ENCODE measurements at places on chromosomes 11 and 22.

GRCh38 chr22:49333206-49333605 is 494.5 kb downstream of the BRD1 start:
- DNase-seq, result no peak

DNA sequence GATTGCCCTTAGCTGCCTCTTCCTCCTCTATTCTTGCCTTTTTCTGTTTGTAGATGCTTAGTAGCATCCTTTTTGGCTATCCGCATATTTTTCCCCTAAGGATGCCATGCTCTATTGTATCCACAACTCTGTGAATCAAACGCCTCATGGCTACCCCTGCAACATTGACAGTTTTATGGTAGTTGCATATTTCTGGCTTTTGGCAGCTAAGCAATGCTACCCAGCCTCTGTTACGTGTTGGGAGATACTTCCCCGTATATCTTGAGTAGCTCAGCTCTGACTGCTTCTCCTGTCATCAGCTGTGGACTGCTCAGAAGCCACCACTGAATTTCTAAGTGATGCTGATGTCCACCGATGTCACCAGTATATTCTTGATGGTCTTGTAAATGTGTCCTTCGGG is 15.1 kb upstream of the SLC3A2 start:
- DNase-seq, result no peak

GRCh38 chr22:46240073-46240472 is 10.0 kb downstream of the CDPF1 start:
- DNase-seq, result no peak

DNA sequence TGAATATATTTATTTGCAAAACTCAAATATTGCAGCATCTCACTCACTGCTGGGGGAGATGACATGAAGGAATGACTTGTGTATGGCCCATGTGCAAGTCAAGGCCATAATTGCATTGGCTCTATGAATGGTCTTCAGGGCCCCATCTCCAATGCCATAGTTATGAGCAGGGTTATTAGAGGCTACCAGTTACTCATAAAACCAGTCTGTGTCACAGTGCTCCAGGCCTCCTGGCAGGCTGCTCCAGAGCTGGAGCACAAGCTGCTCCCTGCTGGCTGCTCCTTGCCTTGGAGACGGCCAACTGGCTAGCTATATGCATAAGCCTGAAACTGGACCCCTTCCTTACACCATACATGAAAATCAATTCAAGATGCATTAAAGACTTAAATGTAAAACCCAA is 145.7 kb downstream of the TRPC6 start:
- no peak for DNase-seq

GRCh38 chr11:20015101-20015500 is 145.2 kb downstream of the DBX1 start:
- DNase-seq, result no peak

- DNase-seq, result peak; percentile 54
Measured at GRCh38 chr22:36775586-36775963, 344 bp downstream of the IFT27 start.

DNA sequence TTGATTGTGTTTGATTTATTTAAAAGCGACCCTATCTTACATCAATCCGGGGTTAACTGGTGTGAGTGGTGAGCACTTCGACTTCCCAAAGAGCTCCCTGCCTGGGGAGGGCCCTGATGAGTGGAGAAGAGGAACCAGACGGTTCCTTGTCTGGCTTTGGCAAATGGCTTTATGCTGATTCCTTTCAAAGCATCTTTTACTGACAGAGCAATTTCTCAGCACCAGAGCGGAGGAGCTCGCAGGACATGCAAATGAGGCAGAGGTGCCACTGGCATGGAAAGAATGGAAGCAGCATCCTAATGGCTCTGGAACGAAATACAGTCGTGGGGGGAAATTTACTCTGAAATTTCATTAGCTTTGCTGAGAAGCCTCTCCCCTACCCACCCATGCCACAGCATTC is 410.9 kb upstream of the B3GAT1 start:
- no peak for DNase-seq

DNA sequence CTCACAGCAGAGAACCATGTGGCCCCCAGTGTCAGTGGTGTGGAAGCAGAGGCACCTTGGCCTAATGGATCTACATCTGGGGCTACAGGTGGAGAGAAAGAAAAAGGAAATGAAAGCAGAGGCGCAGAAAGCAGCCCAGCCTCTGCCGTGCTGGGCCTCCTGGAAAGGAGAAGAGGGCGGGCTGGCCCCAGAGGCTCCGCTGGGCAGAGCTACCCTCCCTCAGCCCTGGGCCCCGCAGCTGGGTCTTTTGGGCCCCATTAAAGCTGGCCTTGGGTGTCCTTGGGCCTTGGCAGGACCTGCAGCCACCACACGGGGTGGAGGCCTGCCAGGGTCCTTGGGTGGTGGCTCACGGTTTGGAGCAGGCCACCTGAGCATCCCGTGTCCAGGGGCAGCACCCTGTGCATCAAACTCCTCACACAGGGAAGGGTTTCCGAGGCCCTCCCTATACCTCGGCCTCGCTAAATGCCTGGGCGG is 31.6 kb upstream of the GAL start:
- no peak for DNase-seq

DNA sequence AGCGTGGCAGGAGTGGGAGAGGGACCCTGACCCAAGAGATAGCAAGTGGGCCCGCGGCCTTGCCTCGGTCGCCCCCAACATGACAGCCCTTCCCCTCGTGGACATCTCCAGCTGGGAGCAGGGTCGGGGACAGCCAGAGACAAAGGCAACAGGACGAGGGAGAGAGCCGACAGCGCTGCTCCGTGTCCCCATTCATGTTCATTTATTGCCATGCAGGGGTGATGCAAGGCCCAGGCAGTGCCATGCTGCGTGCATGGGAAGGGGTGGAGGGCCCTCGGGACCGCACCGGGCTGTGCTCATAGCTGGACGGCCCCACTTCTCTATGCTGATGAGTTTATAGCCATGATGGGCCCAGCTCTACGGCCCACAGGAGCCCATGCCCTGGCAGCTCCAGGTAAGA is 12.7 kb downstream of the MRPL23 start:
- DNase-seq, result no peak

DNA sequence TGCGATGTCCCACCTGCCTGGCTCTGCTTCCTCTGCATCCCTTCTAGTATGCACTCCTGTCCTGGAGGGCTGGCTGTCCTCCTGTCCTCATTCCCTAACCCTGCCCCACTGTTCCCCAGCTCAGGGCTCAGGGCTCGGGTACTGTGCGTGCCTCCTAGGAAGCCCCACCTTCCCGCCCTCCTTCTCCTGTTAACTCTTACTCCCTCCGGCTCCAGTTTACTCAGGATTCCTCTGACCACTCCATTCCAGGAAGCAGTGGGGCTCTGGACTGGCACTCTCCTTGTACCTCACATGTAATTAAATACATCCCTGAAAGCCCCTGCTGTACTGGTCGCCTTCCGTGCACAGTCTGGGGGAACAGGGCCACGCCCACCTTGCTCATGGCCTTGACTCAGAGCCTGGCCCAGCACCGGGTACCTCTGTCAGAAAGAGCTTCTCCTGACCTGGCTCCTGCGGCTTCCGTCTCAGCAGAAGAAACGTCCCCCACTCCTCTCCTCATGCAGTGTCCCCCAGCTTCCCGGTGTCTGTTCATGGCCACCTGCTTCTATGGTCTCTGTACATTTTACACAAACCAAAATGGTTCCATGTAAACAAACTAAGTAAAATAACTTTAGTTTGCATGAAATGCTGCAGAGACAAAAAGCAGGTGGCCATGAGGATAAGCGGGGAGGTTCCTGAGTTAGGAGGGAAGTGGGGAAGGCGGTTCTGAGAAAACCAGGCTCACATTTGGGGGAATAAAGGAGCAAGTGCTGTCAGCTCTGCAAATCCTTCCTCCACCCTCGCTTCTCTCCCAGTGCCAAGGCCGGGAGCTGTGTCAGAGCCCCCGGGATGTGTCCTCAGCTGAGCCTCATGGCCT is 445.9 kb downstream of the BRD1 start:
- DNase-seq, result no peak

- DNase-seq, result peak; percentile 24
Measured at GRCh38 chr22:40635940-40636379, 559 bp downstream of the MRTFA start.

DNA sequence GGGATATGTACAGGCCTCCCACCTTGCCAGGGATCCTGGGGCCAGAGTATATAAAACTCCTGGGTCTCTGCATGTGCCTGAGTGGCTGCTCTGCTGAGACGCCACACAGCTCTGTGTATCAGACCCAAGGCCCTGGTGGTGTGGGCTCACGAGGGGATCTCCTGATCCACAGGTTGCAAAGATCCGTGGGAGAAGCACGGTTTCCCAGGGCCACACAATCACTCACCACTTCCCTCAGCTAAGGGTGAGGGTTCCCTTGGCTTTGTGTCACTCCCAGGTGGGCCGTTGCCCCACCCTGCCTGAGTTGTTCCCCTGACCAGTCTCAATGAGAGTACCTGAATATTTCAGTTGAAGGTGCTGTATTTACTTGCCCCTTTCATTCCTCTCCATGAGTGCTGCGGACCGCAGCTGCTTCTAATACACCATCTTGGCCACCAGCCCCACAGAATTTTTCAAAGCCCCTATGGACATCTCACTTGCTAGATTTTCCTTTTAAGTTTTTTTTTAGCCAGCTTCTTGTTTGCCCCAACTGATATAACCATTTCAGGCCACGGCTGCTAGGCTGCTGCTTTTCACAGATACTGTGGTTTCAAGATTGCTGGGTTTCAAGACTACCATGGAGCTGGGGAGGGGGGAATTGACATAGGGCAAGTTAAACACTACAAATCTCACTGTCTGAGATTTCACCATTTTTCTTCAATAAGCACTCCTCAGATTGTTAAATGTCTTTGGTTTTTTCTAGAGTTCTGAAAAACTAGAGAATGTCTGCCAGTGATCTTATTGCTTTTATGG is 13.7 kb upstream of the DEPDC7 start:
- no peak for DNase-seq

DNA sequence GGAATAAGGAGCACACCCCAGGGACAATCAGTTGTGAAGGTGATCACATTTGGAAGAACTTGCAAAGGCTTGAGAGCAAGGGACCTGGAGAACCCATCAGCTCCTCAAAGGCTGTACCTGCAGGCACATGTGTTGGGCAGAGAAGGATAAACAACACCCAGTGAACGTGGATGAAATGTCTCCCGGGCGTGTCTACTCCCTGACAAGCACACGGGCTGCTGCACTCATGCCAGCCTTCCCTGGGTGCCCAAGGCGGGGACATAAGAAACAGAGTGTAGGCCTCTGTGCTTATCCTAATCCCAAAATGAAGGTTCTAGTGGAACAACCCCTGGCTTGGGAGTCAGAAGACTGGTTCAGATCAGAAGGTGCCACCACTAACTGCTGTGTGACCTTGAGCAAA is 46.7 kb downstream of the DSCAML1 start:
- no peak for DNase-seq

DNA sequence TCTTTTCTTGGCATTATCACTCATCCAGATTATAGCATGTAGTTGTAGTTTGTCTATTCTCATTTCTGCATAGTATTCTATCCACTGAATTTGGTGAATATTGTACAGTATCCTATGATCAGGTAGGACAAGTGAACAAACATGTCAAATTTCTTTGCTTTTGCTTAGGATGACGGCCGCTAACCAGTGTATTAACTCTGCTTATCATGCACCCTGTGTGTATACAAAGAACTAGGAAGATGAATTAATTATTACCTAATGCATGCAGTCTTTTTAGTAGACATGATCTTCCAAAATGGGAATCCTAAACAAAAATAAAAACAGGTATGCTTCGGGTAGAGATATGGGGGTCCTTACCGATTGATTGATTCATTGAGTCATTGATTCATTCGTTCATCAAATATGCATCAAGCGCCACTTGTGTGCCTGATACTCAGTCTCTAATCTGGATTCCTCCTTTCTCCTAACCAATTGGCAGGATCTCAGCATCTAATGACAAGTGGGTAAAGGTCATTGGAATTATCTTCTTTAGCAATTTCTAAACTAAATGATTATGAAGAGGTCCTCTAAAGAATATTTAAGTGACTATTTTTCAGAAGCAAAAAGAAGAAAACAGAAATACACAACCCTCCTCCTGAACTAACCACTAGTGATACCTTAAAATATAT is 27.9 kb downstream of the PRDM11 start:
- no peak for DNase-seq

GRCh38 chr11:45272701-45273100 is 13.4 kb downstream of the SYT13 start:
- DNase-seq, result no peak

DNA sequence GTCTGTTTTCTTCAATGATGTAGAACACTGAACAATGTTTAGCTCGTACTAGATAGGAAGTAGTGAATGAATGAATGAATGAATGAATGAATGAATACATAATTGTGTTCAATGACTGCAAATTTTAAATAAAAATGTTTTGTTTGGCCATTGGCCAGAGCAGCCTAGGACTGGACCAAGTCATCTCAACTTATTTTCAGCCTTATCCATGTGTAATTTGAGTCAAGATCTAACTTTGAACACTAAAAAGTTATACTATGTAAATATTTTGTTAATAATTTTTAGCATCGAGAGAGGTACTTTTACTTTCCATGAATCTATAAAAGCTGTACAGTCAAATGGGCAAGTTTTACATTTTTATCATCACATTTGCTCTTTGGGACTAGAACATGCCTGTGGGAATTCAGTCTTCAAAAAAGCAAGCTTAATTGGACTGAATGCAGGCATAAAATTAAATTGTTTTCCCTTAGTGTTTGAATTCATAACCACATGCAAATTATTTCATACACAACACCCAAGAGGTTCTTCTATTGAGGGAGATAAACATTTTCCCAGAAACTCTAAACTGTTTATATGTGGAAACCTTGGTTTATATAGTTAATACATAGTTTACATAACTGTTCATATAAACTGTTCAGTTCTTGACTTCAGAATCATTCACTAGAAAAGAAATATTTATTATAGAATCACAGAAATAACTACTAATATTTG is 222.1 kb upstream of the ANO3 start:
- DNase-seq, result no peak

DNA sequence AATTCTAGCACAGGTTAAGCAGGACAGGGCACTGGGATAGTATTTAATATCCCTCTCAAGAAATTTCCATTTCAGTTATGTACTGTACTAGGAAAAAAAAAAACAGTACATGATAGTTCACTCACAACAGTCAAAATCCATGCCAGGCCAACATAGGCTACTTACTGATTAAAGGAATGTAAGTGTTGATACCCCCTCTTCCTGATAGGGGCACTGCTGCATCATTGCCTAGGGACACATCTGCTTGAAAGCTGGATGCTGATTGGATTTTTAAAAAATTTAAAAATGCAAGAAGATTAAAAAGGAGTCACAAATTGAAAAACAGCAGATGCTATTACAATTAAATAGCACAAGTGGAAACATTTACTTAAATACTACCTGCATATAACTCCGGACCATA is 43.4 kb downstream of the APOL5 start:
- no peak for DNase-seq

GRCh38 chr11:83557653-83558052 is 271.5 kb upstream of the CCDC90B start:
- DNase-seq, result no peak

All from activated CD4-positive, alpha-beta memory T cell treated with anti-CD3 and anti-CD28 coated beads for 36 hours (primary cell).